AG04450 (cell line): ENCODE measurements at places on chromosomes 16 and 17.

DNA sequence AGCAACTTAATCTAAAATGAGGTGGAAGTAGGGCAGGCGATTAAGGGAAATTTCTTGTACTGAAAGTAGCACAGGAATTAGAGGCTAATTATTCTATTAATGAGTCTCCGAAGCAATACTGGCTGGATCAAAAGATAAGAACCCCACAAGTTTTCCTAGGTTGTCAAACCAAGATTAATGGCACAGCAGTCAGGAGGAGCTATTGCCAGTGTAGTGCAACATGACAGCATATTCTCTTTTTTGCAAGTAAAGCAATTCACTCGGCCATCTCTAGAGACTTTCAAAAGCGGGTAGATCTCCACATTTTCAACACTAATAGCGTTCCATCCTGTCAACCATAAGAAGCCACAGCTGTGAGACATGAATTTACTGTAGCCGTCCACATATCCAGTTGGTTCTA lies 81.2 kb downstream of the CYB561 start:
- DNase-seq: no peak

GRCh38 chr16:15985144-15985543 lies 35.7 kb downstream of the ABCC1 start:
- DNase-seq: no peak

- no peak for DNase-seq
These were observed 214.5 kb downstream of the HS3ST3A1 start for GRCh38 chr17:13387236-13387635.

GRCh38 chr16:1945559-1946391 lies 2.8 kb upstream of the MSRB1 start:
- no peak for DNase-seq

- DNase-seq: no peak
These were observed 1.0 kb downstream of the CMTM4 start for GRCh38 chr16:66695471-66695934.

DNA sequence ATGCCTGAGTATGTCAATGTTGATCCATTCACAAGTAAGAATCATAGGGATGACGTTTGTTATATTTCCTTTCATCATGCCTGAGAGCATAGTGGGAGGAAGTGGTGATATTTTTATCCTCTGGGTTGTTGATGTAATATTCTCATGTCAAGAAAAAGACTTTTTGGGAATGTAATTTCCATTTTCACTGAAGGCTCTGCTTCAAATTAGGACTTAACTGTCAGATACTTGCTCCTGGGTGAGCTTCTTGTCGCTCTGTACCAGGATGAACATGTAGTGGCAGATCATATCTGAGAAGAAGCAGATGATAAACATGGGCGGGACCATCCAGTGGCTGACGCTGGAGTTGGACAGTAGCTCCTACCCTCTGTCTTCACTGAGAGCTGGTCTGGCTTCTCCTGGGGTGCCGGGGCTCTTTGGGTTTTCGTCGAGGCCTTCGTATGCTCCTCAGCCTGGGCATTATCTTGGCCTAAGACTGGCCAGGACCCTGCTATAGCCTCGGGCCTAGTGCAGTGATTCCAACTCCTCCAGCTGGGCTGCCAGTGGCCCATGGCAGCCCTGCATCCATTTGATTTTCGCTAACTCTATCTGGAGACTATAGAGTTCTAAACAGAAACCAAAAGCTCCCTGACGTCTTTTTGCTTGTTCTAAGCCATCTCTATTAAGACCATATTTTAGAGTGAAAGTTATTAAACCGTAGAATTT lies 19.7 kb downstream of the CYB5B start:
- DNase-seq: no peak

- no peak for DNase-seq
These were observed 17.6 kb downstream of the PEMT start for GRCh38 chr17:17573912-17574311.

DNA sequence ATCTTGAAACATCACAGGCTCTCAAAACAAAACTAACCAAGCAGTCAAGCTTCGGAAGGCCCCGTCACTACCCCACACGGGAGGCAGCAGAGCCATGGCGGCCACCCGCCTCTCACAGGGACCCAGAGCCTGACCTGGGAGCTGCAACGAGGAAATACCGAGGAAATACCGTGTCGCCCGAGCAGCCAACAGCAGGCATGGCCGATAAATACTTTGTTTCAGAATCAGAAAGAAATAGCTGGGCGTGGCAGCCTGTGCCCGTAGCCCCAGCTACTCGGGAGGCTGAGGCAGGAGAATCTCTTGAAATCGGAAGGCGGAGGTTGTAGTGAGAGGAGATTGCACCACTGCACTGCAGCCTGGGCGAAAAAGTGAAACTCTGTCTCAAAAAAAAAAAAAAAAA lies 6.9 kb downstream of the LMF1 start:
- no peak for DNase-seq
